Stimulated activated CD8-positive, alpha-beta memory T cell treated with anti-CD3 and anti-CD28 coated beads, Interleukin-7, amount 100 ng/mL, for 1 hour (primary cell): ENCODE measurements at places on chromosomes 6 and 20.

GRCh38 chr20:58583586-58583985 is 67.5 kb upstream of the STX16 start:
- DNase-seq = no peak

- no peak for DNase-seq
Measured at GRCh38 chr20:44219170-44219730, 8.7 kb upstream of the OSER1 start.

- no peak for DNase-seq
Measured at GRCh38 chr6:25194172-25194678, 84.9 kb upstream of the CARMIL1 start.

DNA sequence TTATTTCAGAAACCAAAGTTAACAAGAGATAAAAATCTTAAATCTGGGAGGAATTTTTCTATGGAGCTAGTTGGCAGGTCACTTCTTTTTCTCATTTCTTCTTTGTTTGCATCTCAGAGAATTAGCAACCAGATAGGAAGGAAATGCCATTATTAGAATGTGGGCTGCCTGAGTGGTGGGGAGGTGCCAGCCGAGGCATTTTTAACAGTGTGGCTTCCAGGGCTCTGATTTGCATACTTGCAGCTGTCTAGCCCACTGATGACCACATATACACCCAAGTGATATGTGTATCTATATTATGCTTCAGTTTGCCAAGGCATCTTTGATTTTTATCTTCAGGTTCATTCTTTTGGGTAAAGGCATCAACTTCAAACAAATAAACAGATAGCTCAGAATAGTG is 206.7 kb downstream of the CLIC5 start:
- no peak for DNase-seq

- DNase-seq = no peak
Measured at GRCh38 chr6:56193846-56194245, 53.5 kb downstream of the COL21A1 start.

GRCh38 chr6:3280866-3281465 is 22.2 kb downstream of the PSMG4 start:
- no peak for DNase-seq

- DNase-seq = no peak
Measured at GRCh38 chr6:170027647-170028043, 263.2 kb downstream of the DLL1 start.

DNA sequence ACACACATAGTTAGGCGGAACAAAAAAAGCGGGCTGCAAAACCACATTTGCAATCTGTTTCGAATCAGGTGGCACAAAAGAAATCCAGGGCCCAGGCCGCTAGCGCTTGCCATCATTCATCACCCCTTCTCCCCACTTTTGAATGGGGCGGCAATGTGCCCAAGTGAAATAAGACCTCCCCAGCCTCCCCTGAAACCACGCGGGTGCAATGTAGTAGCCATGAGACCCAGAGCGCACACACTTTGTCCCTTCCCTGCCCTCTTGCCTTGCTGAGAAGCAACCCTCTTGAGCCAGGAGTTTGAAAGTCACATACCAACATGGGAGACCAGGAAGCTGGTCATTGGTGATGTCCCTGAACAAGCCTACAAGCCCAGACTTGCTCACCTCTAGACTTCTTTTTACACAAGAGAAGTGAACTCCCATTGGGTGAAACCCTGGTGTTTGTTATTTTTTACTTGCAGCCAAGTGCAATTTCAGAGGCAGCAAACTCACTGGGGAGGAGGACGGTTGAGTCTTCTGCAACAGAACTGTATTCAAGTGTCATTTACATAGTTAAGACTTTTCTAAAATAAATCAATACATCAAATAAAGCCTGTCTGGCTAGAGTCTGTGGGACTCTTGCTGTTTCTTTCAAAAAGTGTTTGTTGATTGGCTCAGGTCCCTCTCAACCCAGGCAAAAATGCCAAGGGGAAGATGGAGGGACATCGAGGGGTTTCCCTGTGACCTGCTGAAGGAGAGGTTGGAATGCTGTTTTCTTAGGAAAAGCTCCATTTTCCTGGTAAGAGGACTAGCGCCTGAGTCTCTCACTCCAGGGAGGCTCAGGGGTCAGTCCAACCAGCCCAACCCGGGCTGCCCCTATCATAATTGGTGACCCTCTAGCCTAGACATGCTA is 138.1 kb upstream of the PTPN1 start:
- no peak for DNase-seq

DNA sequence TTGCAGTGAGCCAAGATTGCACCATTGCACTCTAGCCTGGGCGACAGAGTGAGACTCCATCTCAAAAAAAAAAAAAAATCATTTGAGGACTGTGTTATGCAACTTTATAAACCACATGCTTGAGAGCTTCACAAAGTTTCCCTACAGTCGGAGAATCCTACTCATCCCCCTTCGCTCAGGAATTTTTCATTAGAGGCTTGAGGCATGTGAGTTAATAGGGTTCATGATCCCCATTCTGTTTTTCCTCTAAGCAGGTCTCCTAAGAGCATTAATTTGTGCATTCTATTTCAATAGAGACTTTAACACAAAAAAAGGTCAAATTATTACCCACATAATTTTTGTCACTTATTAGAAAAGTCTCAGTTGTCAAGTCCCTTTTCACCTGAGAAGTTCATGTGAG is 103.7 kb upstream of the SOX4 start:
- no peak for DNase-seq

- DNase-seq = no peak
Measured at GRCh38 chr6:27295301-27296079, 16.6 kb downstream of the POM121L2 start.

DNA sequence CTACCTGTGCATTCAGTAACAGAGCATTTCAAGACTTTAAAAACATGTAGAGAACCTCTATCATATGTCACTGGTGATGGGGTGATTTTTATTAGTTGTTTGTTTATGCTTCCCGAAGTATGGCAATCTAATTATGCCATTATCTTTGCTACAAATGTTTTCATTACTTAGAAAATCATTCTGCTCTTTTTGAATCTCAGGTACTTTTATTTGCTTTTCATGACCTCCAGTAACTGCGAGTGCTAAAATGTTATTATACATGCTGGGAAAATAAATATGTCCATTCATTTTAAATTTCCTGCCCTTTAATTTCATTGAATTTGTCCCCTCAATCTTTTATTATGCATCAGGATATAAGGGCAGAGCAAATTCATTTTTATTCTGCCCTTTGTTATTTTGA is 515.7 kb downstream of the NKAIN2 start:
- DNase-seq = no peak

DNA sequence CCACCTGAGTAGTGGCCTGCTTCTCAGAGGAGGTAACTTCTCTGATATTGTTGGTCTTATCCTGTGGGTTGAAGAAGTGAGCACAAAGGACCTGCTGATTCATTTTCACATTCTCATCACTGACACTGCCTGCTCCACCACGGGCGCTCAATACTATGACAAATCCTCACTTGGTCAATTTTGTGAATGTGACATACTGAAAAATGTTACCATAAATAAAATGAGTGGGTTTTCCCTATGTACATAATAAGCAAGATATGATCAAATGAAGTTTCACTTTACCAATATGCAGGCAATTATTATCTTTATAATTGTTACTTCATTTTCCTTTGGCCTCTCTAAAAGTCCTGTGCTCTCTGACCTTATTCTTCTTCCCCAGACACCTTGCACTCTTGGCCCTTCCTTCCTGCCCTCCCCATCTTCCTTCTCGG is 71.5 kb upstream of the RIPOR2 start:
- no peak for DNase-seq

DNA sequence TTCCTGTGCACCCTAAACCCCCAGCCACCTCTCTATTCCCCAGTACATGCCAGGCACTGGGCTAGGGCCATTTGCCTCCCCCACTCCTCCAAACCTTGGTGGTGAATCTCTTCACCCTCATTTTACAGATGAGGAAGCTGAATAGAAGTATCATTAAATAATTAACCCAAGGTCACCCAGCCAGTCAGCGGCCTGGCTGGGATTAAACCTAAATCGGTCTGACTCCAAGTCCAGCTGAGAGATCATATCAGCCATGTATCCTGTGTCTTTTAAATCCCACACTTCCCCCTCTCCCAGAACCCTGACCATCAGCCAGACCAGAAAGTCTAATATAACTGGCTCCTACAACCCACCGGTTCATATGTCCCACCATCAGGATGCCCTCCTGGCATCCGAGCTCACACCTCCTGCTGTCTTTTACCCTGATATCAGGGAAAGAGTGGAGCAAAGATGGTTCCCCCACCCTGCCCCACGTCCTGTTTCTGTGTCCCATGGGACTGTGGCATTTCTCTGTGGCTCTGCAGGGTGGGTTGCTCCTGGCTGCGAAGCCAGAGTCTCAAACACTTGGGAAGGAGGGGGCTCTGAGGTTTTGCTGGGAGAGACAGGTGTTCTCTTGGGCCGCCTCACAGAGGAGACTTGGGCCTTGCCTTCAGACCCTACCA is 145.3 kb downstream of the VEGFA start:
- DNase-seq = no peak

DNA sequence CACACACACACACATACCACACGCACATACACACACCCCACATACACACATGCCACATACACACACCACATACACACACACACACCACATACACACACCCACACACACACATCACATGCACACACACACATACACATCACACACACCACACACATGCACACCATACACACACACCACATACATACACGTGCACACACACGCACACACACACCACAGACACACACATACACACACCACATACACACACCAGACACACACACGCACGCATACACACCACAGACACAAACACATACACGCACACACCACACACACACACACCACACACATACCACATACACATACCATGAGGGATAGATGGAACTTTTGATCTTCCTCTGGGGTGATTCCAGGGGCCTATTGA is 90.2 kb downstream of the DLGAP4 start:
- no peak for DNase-seq
